ENCODE measurements at places on chromosomes 11 and 22.
A peak's percentile ranks its signal among the peaks of the same experiment; 100 is the strongest.

GRCh38 chr11:1086171-1087102, 11.8 kb downstream of the MUC2 start:
- no peak for DNase-seq

- DNase-seq, result no peak
Measured at GRCh38 chr11:119081682-119082260, 2.9 kb upstream of the HMBS start.

- DNase-seq, result no peak
Measured at GRCh38 chr11:48272606-48273005, 8.9 kb downstream of the OR4X1 start.

- peak; percentile 57 for DNase-seq
Measured at GRCh38 chr11:19905280-19905853, 192.7 kb downstream of the NAV2 start.

DNA sequence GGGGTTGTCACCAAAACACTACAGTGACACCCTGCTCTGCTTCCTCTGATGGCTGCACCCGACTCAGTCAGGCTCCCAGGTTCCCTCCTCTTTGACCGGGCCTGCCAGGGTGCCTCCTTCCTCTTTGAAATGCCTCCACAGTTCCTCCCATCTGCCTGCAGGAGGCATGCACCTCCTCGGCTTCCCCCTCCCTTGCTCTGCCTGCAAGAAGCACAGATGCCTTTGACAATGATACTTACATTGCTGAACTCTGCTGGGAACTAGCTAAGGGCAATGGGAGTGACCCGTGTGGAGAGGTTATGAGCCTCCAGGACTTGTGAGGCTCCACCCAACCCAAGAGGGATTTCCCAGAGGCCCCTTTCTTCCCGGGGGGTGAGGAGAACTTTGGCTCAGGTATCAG, 674.1 kb downstream of the OPCML start:
- peak; percentile 21 for DNase-seq

GRCh38 chr11:114610984-114611944, 15.7 kb upstream of the NXPE4 start:
- DNase-seq, result no peak

GRCh38 chr11:57255618-57256017, 18.6 kb upstream of the APLNR start:
- DNase-seq, result peak; percentile 34

GRCh38 chr11:31803813-31804311, 7.3 kb downstream of the PAX6 start:
- no peak for DNase-seq

GRCh38 chr11:86675017-86675416, 2.6 kb upstream of the ME3 start:
- DNase-seq, result no peak

DNA sequence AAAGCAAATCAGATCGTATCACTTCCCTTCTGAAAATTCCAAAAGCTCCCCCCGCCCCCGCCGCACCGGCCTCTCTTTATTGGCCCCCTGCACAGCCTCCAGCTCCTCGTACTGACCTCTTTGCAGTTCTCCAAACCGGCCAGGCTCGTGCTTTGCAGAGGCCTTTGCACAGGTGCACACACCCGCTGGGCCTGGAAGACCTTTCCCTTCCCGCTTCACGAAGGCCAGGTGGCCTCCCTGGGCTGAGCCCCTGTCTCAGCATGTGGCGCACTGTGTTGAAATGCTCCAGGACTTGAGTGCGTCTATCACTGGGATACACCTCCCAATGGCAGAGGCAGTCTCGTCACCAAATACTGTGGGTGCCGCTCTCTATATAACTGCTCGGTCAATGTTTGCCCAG, 13.2 kb upstream of the ADA2 start:
- no peak for DNase-seq

DNA sequence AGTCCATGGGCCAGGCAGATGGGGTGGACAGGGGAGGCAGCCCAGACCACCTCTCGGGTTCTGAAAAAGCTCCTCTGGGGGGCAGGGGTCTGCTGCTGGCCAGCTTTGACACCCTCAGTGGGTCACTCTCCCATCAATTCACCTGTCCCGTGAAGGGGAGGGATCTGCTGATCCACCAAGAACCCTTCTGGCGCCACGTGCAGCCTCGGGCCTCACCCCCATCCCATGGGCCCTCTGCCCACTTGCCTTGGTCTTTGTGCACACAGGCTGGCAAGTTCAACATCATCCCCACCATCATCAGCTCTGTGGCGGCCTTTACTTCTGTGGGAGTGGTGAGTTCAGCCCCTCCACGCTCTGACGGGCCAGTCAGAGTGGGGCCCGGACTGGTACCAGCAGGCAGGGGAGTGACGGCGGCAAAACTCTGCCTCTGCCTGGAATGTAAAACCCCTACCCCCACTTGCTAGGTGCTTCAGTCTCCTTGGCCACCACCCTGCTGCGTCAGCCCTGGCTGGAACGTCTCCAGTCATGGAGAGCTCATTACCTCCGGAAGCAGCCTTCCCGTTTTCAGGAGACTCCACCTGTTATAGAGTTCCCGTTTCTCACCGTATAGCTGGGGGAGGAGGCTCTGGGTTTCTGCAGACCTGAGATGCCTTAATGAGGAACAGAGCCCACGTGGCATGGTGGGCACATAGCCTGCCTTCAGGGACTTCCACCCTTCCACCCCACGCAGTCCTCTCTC, 12.7 kb downstream of the PRG3 start:
- no peak for DNase-seq

- peak; percentile 7 for DNase-seq
Measured at GRCh38 chr11:125123947-125124617, 12.7 kb upstream of the TMEM218 start.

DNA sequence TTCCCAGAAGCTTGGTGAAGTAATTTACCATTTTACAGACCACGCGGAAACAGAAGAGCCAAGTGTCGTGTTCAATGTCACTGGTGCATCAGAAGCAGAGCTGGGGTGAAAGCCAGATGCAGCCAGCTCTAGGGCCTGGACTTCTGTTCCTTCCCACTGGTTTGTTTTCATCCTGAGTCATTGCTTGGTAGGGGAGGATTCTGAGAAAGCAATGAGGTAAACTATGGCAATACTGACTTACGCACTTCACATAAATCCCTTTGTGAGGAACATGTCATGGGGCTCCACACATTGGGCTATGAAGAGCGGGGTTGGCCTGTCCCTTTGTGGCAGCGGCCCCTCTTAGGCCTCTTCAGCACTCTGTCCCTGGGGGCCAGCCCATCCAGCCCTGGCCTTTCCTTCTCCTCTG, 52.4 kb upstream of the RBFOX2 start:
- peak; percentile 90 for DNase-seq

- no peak for DNase-seq
Measured at GRCh38 chr11:3894128-3894731, 38.8 kb downstream of the STIM1 start.

- no peak for DNase-seq
Measured at GRCh38 chr22:23078462-23078787, 8.1 kb downstream of the GNAZ start.

- no peak for DNase-seq
Measured at GRCh38 chr11:48110509-48110766, 106.2 kb upstream of the OR4B1 start.

GRCh38 chr11:122213171-122213570, 97.2 kb upstream of the BLID start:
- DNase-seq, result no peak

GRCh38 chr11:115657586-115657985, 153.4 kb upstream of the CADM1 start:
- peak; percentile 6 for DNase-seq

DNA sequence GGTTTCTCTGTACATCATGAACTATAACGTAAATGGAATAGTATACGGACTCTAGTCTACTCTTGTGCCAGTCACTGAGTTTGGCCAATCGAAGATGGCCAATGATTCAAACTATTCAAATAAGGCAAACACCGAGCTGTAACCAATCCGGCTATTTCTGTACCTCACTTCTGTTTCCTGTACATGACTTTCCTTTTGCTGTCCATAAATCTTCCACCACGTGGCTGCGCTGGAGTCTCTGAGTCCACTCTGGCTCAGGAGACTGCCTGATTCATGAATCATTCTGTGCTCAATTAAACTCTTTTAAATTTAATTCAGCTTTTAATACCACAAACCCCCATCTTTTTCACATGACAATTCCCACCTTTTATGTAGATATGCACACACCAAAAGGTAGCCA, 1.5 kb upstream of the JAML start:
- DNase-seq, result no peak

DNA sequence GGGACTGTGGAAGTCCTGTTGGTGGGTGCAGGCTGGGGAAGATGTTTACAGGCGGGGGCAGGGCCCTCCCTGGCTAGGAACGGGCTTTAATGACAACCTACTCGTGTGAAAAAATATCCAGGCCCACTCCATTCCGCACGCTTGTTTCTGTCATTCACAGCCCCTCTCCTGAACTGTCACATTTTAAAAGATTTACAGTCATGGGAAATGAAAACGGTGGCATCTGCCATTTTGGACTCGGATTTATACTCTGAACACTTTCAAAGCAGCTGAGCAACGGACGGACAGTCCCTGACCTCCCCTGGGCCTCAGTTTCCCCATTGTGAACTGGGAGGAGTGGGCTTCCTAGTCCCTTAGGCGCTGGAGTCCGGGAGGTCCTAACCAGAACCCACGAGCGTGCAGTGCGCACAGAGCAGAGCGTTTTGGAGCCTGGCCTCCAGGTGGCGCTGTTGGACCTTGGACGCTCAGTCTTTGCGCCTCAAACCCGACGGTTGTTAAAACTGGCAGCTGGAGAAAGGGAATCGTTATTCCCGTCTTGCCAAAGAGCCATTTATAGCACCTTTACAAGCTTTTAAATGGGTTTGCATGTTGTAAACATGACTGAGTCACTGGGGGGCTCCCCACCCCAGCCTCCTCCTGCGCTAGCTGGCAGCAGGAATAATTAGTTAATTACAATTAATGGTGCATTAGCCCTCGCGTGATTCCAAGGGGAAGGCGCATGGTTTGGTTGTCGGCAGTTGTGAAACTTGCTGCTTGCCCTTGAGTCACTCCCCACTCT, 75.3 kb downstream of the FBLN1 start:
- DNase-seq, result peak; percentile 54

DNA sequence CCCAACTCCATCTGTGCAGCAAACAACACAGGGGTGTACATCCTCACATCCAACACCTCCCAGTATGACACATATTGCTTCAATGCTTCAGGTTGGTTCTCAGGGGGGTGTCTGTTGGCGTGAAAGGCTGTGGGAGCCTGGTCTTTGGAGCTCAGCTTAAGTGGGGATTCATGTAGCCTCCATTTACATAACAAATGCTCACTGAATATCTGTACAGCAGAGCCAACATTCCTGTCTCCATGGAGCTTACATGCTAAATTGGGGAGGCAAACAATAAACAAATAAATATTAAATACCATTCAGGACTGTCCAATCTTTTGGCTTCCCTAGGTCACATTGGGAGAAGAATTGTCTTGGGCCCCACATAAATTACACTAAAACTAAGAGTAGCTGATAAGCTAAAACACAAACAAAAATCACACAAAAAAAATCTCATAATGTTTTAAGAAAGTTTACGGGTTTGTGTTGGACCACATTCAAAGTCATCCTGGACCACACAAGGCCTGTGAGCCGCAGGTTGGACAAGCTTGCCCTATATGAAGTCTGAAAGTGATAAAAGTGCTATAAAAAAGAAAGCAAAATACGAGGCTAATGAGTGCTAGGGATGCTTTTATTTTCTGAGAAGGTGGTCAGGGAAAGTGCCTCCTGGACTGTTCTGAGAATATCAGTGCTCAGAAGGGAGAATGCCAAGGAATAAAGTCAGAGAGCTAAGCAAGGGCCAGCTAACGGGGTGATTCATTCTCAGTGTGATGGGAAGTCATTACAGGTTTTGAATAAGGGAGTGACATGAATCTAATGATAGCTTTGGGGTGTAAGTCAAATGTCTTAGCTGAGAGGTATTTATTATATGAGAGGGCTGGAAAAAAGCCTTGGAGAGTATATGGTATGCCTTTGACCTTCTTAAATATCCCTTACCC, 41.6 kb downstream of the CD44 start:
- no peak for DNase-seq

DNA sequence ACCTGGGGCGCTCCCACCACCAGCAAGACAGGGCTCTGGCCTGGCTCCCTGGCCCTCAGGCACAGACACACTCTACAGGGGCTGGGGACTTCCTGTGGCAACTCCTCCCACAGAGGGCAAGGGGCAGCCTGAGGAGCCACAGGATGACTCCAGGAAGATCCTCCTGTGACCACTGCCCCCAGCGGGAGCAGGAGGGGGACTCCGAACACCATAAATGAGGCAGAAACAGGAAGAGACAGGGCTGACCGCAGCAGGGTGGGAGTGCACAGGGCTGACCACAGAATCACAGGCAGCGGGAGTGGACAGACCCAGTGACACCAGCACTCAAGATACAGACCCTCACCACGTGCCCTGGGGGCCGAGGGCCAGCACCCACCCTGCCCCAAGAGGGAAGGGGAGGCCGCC, 10.8 kb downstream of the ARAP1 start:
- DNase-seq, result no peak

DNA sequence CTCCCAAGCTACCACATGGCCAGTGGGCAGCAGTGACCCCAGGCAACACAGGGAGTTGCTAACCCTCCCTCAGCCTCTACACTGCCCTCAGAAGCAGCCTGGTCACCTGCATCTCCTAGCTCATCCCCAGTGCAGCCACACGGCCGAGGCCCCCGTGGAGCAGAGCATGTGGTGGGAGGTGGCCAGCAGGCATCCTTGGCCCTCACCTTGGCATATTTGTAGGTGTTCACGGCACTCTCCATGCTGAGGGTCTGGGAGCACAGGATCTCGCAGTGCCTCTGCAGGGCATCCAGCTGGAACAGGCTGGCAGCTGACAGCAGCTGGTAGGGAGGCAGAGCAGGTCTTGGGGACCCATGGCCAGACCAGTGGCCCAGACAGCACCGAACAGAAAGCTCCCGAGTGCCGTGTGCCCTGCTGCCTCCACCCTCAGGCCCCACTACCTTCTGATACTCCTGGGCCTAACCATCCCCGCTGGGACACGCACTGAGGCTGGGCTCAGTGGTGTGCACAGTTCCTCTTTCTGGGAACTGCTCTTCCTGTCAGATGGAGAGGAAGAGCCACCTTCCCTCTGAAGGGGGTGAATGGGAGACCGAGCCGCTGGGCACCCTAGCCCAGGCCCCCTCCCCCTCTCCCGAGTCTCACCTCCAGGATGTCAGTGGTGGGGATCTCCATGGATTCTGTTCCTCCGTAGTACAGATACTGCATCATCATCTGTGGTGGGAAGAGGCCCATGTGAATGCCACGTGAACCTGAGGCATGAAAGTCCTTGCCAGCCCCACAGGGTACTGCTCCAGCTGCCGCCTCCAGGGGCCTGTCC, 48.8 kb downstream of the NAT10 start:
- no peak for DNase-seq

- no peak for DNase-seq
Measured at GRCh38 chr22:47788461-47788860, 1026.0 kb downstream of the TBC1D22A start.

DNA sequence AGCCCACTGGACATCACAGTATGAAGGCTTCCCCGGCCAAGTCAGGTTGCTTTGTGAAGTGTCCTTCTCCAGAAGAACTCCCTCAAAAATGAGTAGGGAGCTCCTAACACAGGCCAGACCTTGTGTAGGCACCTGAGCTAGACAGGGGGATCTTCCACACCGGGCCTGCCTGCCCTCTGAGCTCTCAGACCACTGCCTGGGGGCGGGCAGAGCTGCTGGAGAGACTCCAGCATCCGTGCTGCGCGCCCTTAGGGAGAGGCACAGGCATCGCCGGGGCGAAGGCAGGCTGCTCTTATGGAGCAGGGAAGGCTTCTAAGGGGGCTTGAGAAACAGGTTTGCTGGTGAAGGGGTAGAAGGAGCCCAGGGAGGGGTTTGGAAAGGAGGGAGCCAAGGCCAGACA, 4.4 kb downstream of the KCNJ5 start:
- no peak for DNase-seq
